Small intestine (tissue), 16 donors: ENCODE measurements at places on chromosomes 7 and 10. TPM values are rescaled to one million over a fixed set of nuclear protein-coding genes. Genes with fewer than 3 reads are reported as not detected.
A peak's percentile ranks its signal among the peaks of the same experiment; 100 is the strongest.

The IFIT1 gene
- polyA plus RNA-seq: 4.2 TPM

DNA sequence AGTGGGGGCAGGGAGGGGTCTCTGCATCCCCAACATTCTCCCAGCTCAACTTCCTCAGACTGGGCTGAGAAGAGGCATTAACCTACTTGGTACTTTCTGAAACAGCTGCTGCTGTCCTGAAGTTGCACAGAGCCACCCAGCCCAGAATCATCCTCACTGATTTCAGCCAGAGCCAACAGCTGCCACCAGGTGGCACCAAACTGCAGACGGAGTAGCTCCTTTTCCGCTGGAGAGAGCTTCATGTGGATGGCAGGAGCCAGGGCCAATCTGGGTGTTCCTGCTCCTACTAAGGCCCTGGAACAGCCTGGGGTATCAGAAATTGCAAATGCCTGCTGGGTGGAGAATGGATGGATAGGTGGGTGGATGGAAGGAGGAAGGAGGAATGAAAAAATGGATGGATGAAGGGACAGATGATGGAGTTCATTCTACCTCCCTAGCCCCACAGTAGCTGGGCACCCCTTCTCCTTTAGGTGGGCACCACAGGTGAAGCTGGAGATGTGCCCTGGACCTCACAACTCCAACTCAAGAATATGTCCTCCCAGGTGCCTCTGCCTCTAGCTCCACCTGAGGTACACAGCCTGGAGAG, 11.8 kb upstream of the DRGX start:
- peak; percentile 75 for DNase-seq
- no peaks in the 10 kb centered on the region for H3K36me3 ChIP-seq
- no peaks in the 10 kb centered on the region for H3K4me1 ChIP-seq

DNA sequence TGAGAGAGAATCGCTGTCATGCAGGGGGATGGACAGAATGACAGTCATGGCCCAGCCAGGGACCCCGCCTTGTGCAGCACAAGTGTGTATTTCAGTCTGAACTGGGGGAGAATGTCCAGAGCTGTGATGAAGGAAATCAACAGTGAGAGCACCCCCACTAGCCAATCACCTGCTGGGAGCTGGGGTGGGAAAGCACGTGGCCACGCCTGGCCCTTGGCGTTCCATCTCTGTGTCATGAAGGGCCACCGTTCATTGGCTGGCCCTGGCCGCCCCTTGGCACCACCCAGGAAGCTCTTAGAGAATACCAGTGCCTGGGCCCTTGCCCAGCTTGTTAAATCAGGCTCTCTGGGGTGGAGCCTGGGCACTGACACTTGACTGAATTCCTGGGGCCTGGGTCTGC, 22.8 kb downstream of the GRID1 start:
- no peak overlapping the region for H3K27ac ChIP-seq
- H3K36me3 ChIP-seq: no peaks in the 10 kb centered on the region
- H3K27me3 ChIP-seq: peaks cover 4% of the 10 kb centered on the region

The CHN2 gene
- 124 TPM for polyA plus RNA-seq

GRCh38 chr7:98957766-98958165, 79.4 kb downstream of the TRRAP start:
- H3K4me3 ChIP-seq: no peak overlapping the region
- H3K27ac ChIP-seq: no peak overlapping the region
- DNase-seq: no peak

DNA sequence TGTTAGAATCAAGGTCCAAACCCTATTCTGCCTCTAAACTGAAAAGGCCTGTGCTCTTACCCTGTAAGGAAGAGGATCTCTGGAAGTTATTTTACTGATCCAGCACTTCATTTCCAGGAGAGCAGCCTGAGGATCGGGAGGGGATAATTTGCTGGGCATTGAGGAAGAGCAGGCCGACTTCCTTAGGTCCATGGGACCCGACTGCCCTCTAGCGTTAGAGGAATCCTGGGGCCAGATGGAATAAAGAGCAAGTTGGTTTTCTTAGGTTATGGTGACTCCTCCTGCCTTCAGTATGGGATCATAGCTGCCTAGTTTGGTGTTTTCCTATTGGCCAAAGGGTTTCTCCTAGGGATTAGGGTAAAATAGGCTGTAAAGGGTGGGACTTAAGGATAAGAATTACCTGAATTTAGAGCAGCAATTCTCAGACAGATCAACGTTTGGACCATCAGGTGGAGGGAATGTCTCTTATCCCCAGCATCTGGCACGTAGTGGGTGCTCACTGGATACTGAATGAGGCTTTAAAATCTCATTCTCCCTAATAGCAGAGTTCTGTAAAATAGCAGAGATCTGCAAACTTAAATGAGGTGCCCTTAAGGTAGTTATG, 40.0 kb upstream of the SORBS1 start:
- no peaks in the 10 kb centered on the region for H3K27me3 ChIP-seq
- DNase-seq: peak; percentile 94
- no peak overlapping the region for H3K27ac ChIP-seq
- H3K4me1 ChIP-seq: no peaks in the 10 kb centered on the region

DNA sequence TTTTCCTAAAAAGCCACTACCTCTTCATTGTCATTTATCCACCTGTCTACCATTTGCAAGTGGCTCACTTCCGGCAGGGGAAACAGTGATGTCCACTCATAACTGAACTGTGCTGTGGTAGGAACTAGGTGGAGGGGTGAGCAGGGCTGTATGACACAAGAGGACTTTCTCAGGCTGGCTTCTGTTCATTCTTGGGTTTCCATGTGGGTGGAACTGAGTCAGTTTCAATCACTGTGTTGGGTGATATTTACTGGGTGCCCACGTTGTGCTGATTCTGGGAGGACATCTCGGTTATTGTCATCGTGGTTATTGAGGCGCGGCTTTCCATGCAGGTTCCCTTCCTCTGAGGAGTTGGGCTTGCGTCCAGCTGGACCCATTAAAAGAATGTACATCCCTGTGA, 38.8 kb downstream of the RAMP3 start:
- no peaks in the 10 kb centered on the region for H3K4me1 ChIP-seq
- H3K27ac ChIP-seq: no peak overlapping the region
- no peaks in the 10 kb centered on the region for H3K36me3 ChIP-seq
- no peak for DNase-seq
- H3K27me3 ChIP-seq: no peaks in the 10 kb centered on the region
- H3K4me3 ChIP-seq: no peak overlapping the region

DNA sequence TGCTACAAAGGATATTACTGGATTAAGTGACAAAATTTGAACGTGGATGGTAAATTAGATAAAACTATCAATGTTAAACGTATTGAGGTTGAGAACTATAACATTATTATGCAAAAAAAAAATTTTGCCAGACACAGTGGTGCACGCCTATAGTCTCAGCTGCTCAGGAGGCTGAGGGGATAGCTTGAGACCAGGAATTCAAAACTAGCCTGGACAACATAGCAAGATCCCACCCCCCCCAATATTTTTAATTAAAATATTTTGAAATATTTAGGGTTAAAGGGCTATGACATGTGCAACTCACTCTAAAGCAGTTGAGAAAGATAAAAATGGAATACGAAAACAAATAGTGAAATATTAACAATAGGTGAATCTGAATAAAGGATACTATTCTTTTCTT, 45.1 kb upstream of the ANAPC16 start:
- H3K4me1 ChIP-seq: no peaks in the 10 kb centered on the region
- peak overlapping the region; percentile 73 for H3K27ac ChIP-seq
- H3K4me3 ChIP-seq: no peak overlapping the region
- H3K36me3 ChIP-seq: no peaks in the 10 kb centered on the region
- DNase-seq: no peak
- no peaks in the 10 kb centered on the region for H3K27me3 ChIP-seq

DNA sequence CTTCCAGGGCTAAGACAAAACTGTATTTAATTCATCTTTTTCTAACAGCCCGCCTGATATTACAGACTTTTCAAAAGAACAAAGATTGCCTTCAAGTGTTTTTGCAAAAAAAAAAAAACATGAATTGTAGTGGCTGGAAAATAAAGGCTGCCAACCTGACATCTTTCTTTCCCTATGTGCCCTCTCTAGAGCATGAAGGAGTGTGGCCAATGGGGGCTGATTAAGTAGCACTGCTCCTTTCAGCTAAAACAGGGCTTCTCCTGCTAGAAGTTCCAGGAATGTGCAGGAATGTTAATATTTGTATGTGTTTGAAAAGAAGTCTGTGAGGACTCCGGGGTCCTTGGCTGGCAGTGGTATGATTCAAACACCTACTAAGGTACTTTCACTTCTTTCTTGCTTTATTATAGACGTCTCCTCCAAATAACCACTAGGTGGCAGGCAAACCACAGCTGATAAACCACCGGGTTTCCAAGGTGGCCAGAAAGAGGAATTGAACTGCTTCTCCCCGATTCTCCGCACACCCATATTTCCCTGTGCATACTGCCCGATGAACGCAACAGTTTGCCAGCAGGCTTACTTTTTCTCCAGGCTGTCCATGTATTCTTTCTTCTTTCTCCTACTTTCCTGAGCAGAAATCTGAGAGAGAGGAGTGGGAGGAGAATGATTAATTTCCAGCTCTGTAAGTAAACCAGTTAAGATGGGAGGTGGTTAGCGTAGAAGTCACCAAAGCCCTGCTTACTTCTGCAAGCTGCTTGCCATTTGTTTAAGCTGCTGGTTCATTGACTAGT, 56.8 kb upstream of the DGKI start:
- H3K4me1 ChIP-seq: no peaks in the 10 kb centered on the region
- H3K27me3 ChIP-seq: no peaks in the 10 kb centered on the region
- H3K36me3 ChIP-seq: peaks cover 59% of the 10 kb centered on the region
- no peak overlapping the region for H3K4me3 ChIP-seq
- peak; percentile 83 for DNase-seq

The DMTF1 gene
- 15.4 TPM for polyA plus RNA-seq

GRCh38 chr7:2893411-2893861, 49.3 kb upstream of the GNA12 start:
- no peaks in the 10 kb centered on the region for H3K27me3 ChIP-seq
- H3K4me3 ChIP-seq: no peak overlapping the region

DNA sequence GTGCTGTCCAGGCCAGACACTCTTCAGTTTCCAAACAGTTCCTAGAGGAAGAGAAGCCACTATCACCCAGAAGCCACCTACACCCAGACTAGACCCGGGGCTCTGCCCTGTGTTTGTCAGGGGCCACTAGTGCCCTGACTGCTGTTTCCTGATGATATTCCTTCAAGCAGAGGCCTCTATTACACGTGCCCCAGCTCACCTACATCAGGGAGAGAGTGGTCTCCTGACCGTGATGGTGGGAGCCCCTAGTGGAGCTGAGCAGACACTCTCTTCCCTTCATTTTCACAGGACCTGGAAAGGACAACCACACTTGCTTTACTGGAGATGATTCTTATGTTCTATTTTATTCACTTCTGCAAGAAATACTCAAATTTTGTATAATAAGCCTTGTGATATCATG, 9.2 kb downstream of the ZNF394 start:
- H3K27ac ChIP-seq: no peak overlapping the region
- no peaks in the 10 kb centered on the region for H3K4me1 ChIP-seq
- no peak overlapping the region for H3K4me3 ChIP-seq
- H3K36me3 ChIP-seq: peaks cover 42% of the 10 kb centered on the region
- no peaks in the 10 kb centered on the region for H3K27me3 ChIP-seq

The IFT22 gene
- 4.1 TPM for polyA plus RNA-seq

The PRF1 gene
- 0.87 TPM for polyA plus RNA-seq

DNA sequence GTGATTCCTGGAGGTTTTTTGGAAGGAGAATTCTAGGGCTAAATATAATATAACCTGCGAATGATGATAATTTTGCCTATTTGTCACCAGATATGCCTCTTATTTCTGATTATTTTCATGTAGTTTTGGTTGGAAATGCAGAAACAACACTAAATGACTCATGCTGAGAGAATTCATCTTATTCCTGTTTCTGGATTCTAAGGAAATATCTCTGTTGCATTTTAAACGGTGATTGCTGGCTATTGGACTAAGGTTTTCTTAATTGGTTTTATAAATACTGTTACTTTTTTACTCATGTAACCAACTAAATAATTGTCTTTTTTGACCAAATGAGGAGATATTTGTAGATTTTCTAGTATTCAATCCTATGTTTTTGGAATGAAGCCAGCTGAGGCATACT, 204.9 kb upstream of the NPSR1 start:
- H3K4me1 ChIP-seq: no peaks in the 10 kb centered on the region
- no peaks in the 10 kb centered on the region for H3K36me3 ChIP-seq
- no peak overlapping the region for H3K27ac ChIP-seq
- DNase-seq: no peak

The C10orf143 gene
- 6.9 TPM for polyA plus RNA-seq

The VDAC2 gene
- 313 TPM for polyA plus RNA-seq

The ZNF487 gene
- 11.3 TPM for polyA plus RNA-seq

GRCh38 chr7:130896051-130896881, 162.3 kb upstream of the KLF14 start:
- no peak for DNase-seq
- peaks cover 14% of the 10 kb centered on the region for H3K4me1 ChIP-seq
- H3K27ac ChIP-seq: no peak overlapping the region
- no peaks in the 10 kb centered on the region for H3K36me3 ChIP-seq
- no peaks in the 10 kb centered on the region for H3K27me3 ChIP-seq

The PTPN20 gene
- 0.81 TPM for polyA plus RNA-seq

The CPA1 gene
- 12.2 TPM for polyA plus RNA-seq

DNA sequence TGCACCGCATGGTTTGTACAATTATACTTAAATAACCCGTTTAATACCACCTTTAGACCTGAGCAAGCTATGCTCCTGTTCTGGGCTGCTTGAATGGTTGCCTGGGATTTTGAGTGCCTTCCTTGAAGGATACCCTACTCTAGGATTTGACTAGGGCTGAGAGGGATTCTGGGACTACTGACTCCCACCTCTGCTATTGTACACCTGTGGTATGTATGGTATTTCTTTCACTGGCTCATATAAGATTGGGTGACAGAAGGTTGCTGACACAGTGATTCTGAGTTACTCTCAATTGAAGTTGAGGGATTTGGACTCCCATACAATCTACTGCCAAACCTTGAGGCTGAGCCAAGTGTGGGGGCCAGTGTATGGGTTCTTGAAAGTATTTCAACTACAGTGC, 494.4 kb upstream of the SEMA3D start:
- no peaks in the 10 kb centered on the region for H3K36me3 ChIP-seq
- H3K4me3 ChIP-seq: no peak overlapping the region
- no peak overlapping the region for H3K27ac ChIP-seq
- no peak for DNase-seq
- H3K27me3 ChIP-seq: no peaks in the 10 kb centered on the region

- no peaks in the 10 kb centered on the region for H3K27me3 ChIP-seq
- no peak overlapping the region for H3K4me3 ChIP-seq
- H3K27ac ChIP-seq: no peak overlapping the region
These were observed 237.8 kb upstream of the GALNT17 start for GRCh38 chr7:70893971-70894715.

- no peaks in the 10 kb centered on the region for H3K36me3 ChIP-seq
- H3K27me3 ChIP-seq: no peaks in the 10 kb centered on the region
- H3K4me1 ChIP-seq: no peaks in the 10 kb centered on the region
- H3K4me3 ChIP-seq: no peak overlapping the region
- H3K27ac ChIP-seq: no peak overlapping the region
These were observed 98.2 kb downstream of the CALN1 start for GRCh38 chr7:72313906-72314305.

- DNase-seq: no peak
- H3K27ac ChIP-seq: no peak overlapping the region
- H3K4me1 ChIP-seq: no peaks in the 10 kb centered on the region
- H3K27me3 ChIP-seq: no peaks in the 10 kb centered on the region
- H3K36me3 ChIP-seq: no peaks in the 10 kb centered on the region
These were observed 287.5 kb upstream of the KLF14 start for GRCh38 chr7:131021460-131021859.

The ZWINT gene
- polyA plus RNA-seq: 6.9 TPM

The ASZ1 gene
- polyA plus RNA-seq: not detected

GRCh38 chr10:78255796-78256638, 222.4 kb downstream of the RPS24 start:
- H3K27ac ChIP-seq: no peak overlapping the region
- no peak for DNase-seq
- H3K4me1 ChIP-seq: no peaks in the 10 kb centered on the region
- no peak overlapping the region for H3K4me3 ChIP-seq
